ENCODE measurements at places on chromosomes 4 and X.

GRCh38 chrX:63913719-63914118 is 128.7 kb upstream of the ARHGEF9 start:
- DNase-seq: no peak

DNA sequence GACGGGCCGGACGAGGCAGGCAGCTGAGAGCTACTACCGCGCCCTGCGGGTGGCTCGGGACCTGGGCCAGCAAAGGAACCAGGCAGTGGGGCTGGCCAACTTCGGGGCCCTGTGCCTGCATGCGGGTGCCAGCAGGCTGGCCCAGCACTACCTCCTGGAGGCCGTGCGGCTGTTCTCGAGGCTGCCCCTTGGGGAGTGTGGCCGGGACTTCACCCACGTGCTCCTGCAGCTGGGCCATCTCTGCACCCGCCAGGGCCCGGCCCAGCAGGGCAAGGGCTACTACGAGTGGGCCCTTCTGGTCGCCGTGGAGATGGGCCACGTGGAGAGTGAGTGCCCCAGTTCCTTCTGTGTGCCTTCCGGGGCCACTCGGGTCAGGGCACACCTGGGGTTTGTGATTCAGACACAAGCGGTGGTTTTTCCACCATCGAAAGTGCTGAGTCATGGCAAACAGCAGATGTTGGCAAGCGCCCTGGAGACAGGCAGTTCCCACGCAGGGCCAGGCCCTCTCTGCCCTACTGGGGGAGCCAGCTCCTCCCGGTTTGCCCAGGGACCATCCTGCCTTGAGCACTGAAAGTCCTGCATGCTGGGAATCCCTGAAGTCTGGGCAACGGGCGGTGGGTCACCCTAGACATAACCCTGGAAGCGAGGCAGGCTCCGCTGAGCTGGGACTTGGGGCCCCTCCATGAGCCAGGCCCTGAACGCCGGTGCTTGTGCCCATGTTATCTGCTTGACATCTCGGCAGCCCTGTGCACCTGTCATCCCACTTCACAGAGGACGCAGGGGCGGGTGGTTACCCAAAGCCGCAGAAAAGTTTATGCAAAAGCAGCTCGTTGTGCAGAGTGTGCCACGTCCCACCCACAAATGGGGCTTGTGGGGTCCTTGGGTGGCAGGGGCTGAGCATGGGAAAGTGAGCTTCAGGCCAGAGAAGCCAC is 29.5 kb downstream of the SH3TC1 start:
- DNase-seq: peak; percentile 42

- DNase-seq: no peak
Observed at GRCh38 chrX:28178206-28178605, 197.0 kb upstream of the DCAF8L1 start.

- DNase-seq: no peak
Observed at GRCh38 chr4:177986236-177986635, 544.0 kb upstream of the AGA start.

- no peak for DNase-seq
Observed at GRCh38 chr4:140358281-140358680, 15.2 kb upstream of the SCOC start.

DNA sequence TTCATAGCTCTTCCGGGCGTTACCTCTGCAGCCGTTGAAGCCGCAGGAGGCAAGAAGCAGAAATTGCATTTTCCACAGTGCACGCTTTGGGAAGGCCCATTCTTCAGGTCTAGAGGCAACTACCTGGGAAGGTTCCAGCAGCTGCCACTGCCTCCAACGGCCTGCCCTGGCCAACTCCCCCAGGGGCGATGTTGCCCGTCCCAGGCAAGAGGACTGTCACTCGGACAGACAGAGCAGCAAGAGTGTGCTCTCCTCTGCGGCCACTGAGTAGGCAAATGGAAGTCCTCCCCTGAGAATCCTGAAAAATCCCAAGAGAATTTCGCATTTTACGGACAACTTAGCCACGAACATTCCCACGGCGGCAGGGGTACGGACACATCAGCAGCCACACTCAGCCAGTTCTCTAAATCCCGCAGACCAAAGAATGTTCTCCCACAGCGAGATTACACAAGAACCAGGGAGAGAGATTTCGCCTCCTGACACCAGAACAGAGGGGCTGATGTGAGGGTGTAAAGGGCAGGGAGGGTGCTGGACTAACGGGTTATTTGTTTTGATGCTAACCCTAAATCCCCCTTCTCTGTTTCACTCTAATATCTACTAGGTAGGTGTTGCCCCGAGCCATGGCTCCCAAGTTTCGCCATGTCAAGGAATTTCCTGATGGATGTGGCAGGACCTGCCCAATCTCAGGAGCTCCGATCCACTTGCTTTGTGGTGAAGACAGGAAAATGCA is 63.8 kb downstream of the SEPSECS start:
- no peak for DNase-seq

GRCh38 chr4:167784826-167785225 is 307.5 kb upstream of the ANXA10 start:
- DNase-seq: no peak
